ENCODE measurements at places on chromosomes 6 and 20.

DNA sequence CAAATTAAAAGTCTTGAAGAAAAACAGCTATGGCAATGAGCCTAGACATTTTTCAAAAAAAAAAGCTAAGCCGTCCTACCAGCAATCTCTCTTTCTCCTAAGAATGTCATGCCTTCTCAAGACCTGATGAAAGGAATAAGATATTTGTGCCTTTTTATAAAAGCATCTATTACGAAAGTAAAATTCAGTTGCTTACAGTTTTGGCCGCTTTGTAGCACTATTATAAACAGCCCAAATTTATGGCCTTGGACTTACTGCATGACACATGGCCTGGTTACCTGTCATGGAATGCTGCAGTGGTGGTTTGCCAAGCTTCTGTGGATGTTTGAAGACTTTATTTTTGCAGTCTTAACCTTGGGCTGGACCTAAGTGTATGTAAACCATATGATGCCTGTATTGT lies 22.2 kb upstream of the VAPB start:
- no peak for DNase-seq

- no peak for DNase-seq
Measured at GRCh38 chr6:165986914-165987482, 180.7 kb downstream of the TBXT start.

DNA sequence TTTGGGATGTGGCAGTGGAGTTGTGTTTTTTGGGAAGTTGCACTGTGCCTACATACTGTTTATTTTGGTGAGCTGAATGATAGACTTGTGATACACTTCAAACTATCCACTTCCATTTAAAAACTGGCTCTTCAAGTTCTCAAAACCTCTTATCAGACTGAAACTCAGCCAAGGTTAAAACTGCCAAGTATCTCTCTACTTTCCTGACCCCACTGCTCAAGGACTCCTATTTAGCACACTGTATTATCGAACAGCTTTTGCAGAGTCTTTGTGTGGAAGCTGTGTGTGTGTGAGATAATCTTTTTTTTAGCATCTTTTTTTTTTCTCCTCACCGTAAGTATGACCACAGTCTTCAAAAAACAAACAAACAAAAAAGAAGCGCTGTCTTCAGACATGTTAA lies 21.1 kb downstream of the STX11 start:
- no peak for DNase-seq

GRCh38 chr6:124132256-124132655 lies 328.6 kb downstream of the NKAIN2 start:
- peak; percentile 6 for DNase-seq

- DNase-seq, result no peak
Measured at GRCh38 chr20:11278461-11278860, 604.7 kb upstream of the JAG1 start.
